ENCODE measurements at places on chromosomes 4 and X. TPM values are rescaled to one million over a fixed set of nuclear protein-coding genes. Genes with fewer than 3 reads are reported as not detected.

Gene F8
- polyA plus RNA-seq: 5.9 TPM

Gene NEIL3
- polyA plus RNA-seq: not detected

Gene CORIN
- 1.7 TPM for polyA plus RNA-seq

Gene MEPE
- not detected for polyA plus RNA-seq
